Bone marrow (tissue), 2 donors: ENCODE measurements at places on chromosomes 5 and 9.

- no peak for DNase-seq
Observed at GRCh38 chr5:67267512-67268216, 71.1 kb upstream of the CD180 start.

DNA sequence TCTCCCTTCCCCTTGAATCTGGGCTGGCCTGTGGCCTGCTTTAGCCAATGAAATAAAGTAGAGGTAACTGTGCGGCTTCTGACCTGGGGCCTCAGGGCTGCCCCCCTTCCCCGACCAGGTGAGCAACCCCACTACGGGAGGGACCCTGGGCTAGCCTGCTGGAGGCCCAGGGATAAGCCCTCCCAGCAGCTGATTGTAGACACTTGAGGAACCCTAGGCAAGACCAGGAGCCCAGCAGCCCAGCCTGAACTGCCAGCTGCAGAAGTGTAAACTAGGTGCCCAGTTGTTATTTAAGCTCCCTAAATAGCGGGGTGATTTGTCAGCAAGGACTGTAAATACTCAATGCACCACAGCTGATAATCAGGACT, 41.3 kb downstream of the RAPGEF1 start:
- no peak for DNase-seq

DNA sequence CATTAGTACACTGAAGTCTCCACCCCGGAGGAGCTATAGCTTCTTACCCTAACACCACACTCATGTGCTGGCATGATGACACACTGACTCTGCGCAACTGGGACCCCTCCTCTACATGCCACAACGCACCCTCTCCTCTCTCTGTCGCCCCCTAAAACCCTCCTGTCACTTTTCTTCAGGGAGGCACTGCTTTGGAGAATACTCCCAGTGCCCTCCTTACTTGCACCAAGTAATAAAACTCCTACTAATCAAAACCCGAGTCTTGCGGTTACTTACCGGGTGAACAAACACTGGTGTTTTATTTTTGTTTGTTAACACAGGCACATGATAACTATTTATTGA, 12.6 kb upstream of the STXBP1 start:
- no peak for DNase-seq

GRCh38 chr5:141789330-141789729, 88.9 kb downstream of the PCDH1 start:
- DNase-seq: no peak

- DNase-seq: no peak
Observed at GRCh38 chr5:133867341-133867740, 101.1 kb downstream of the C5orf15 start.

- DNase-seq: no peak
Observed at GRCh38 chr5:158590746-158591300, 508.9 kb downstream of the EBF1 start.

DNA sequence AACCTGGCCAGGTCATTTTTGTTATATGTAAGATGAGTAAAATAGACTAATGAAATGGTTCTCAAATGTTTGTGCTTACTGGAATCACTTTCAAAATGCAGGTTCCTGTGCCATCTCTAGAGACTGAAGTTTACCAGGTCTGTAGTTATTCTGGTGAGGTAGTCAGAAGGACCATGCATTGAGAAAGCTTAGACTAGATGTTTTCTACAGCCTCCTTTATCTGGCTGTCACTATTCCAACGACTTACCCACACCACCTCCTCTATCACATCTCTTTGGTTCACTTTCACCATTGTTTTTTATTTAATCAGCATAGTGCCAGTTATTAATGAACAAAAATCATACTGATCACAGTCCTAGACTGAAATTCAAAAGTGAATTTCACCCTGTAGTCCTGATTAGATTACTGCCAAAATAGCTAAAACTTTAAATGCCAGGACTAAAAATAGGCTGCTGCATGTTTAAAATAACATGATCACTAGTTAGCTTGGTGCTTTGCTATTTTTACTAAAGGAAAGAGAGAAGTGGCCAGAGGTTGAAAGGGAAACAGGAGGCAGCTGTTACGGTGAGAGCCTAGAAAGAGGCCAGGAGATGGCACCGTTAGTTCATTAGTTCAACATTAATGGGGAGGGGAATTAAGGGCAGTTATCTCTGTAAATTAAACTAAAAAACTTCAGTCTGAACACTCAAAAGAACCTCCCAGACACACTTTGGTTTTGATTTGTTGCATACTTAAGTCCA, 13.9 kb upstream of the FNIP1 start:
- DNase-seq: peak; percentile 38

GRCh38 chr5:172389578-172390112, 64.7 kb downstream of the SH3PXD2B start:
- no peak for DNase-seq

DNA sequence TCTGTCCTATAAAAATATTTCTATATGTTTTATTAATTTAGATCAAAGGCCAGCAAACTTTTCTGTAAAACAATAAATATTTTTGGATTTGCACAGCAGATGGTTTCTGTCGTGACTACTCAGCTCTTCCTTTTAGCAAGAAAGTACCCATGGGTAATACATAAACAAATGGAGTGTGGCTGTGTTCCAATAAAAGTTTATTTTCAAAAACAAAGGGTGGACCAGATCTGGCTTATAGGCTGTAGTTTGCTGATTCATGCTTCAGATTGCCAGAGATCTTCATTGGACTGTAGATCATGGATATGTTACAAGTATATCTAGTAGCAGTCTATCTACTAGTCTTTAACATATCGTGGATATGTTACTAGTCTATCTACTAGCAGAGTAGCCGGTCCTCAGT, 590.5 kb downstream of the CSNK1G3 start:
- no peak for DNase-seq

DNA sequence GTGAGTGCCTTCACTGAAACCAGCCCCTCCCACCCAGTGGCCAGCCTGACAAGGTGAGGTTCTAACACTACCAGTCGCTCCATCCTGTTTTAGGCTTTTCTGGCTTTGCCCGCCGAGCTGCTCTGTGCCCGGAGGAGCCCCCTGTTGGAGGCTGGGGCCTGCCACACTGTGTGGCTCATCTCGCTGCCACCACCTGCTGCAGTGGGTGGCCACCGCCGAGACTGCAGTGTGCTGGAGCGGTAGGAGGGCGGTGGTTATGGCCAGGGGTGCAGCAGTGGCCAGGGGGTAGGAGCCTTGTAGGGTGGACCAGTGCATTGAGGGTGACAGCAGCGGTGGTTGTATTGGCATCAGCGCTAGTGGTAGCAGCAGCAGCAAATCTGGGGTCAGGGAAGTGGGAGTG, 74.7 kb upstream of the PCAT7 start:
- DNase-seq: no peak

- DNase-seq: no peak
Observed at GRCh38 chr9:89631384-89631783, 26.6 kb downstream of the GADD45G start.

DNA sequence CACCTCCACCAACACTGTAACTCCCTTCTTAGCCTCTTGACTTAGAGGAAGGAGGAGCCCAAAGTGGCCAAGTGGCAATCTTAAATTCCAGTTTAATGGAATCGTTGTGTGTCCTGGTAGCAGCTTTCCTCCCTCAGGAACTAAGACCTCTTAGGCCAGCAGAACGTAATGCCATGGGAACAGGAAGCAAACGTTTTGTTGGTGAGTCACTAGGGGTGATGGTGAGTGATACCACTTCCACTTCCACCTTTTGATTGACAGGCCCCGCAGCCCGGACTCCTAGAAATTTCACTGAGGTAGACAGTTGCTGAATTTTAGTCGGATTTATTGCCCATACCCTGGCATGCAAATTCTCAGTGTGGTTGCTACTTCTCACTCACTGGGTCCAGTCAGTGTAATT, 94.2 kb upstream of the FBN2 start:
- DNase-seq: no peak

DNA sequence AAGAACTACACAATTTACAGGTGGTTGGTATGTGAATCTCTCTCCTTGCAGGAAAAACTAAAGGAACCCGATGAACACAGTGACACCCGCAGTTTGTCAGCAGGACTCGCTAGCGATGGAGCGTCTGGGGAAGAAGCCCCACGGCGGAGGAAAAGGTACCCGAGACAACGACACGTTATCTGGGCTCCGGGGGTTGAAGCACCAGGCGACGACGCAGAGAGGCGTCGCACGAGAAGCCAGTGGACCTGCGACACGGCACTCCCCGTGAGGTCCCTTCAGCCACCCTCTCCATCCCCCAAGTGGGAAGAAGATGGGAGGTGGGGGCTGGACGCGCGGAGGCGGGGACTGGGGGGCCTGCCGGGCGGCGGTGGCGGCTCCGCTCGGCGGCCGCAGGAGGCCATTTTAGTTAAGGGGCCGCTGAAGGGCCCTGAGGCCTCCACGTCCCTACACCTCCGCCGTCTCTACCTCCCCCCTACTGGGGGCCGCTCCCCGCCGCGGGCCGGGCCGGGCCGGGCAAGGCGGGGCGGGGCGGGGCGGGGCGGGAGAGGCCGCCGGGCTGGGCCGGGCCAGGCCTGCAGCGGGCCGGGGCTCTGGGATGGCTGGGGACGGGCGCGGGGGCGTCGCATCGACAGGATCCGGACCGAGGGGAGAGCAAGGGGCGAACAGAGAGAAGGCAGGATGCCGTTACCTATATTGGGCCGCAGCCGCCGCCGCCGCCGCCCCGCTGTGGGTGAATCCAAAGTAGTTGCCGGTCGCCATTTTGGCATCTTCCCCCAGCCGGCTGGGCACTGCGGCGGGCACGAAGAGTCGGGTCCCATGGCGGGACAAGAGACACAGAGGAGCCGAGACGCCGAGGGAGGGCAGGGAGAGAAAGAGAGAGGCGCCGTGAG, 754 bp downstream of the ZFR start:
- peak; percentile 68 for DNase-seq

GRCh38 chr5:165460911-165461310, 1955.5 kb downstream of the MAT2B start:
- no peak for DNase-seq

DNA sequence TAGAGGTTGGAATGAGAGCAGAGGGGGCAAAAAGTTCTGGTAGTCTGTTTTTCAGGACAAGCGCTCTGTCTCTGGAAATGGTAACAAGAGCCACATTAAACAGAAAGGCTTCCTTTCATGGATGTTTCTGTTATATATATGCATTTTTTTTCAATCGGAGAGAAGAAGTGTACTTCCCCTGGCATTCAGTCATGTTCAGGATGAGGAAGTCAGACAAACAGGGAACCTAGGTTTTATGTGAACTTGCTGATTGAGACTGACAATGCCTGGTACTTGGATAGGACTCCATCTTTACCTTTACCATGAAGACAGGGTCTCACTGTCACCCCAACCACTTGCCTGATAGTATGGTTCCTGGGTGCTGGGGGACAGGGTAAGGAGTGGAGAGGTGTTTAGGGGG, 30.1 kb upstream of the ZBED3 start:
- DNase-seq: no peak

DNA sequence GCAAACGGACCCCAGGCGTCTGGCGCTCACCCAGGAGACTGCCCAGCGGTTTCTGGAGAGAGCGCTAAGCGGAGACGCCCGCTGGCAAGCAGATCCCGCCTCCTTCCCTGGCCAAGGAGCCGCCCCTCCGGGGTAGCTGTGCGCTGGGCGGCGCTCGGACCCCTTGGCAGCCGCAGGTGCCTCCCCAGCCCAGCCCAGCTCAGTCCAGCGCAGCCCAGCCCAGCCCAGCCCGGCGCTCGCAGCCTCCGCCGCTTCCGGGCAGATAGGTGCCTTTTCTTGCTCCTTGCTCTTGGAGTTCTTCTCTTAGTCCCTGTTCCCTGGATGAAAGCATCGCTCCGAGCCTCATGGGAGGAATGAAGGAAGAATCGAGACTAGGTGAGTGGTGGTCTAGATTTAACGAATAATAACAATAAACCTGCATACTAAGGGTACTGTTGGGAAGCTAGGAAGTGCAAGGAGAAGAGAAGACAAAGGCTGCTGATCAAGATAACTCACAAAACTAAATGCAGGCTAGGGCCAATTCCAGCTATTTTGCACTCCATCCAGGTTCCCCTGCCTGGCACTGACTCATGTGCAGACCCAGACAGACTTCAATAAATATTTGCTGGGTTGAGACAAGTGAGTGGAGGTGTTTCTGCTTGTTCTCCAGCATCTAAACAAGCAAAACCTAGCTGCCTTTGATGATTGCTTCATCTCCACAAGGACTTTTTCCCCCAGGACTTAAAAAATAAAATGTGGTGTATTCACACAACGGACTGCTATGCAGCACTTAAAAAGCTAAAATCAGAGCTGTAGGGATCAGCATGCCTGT, at the start of gene STK32A:
Gene STK32A (plus strand): TSS at position 202 of the 811 bp plus-strand sequence. CDS start 4,609 bp downstream, outside the sequence.
- no peak for DNase-seq

- no peak for DNase-seq
Observed at GRCh38 chr5:179806250-179807048, at the start of gene MGAT4B. TSS of gene MGAT4B (minus strand) at chr5:179806866. CDS start at chr5:179806583, 283 bp downstream.

- no peak for DNase-seq
Observed at GRCh38 chr9:93207326-93207814, 23.4 kb downstream of the WNK2 start.

DNA sequence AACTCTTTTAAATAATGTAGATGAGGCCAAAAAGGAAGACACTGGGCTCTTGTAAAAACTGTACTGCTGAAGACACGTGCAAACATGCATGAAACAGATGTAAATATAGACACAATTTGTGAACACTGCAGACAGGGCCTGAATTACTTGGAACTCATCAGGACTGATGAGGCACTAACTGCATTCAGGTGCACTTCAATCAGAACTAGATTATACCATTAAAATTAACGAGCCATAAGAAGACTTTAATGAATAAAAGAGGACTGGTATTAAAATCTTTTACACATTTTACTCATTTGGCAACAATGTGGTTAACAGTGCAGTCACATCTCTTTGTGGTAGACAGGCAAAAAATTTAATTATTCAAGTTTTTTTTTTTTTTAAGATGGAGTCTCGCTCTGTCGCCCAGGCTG, 13.4 kb upstream of the ZCCHC9 start:
- no peak for DNase-seq

DNA sequence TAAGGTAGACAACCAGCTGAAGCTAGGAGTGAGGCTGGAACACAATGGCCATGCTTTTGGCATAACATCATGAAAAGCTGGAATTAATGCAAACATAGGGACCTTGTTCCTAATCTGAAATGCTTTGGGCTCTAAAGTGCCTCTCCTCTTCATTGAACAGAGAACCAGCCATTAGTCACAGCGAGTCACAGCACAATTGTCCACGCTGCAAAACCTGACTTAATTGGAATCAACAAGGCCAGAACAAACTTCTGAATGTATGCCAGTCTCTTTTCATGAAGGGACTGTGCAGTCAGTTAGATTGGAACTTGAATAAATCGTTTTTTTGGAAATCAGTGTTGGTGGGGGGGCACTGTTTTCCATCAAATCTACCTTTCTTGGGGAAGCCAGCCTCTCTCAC, 96.5 kb downstream of the JAKMIP2 start:
- DNase-seq: no peak

DNA sequence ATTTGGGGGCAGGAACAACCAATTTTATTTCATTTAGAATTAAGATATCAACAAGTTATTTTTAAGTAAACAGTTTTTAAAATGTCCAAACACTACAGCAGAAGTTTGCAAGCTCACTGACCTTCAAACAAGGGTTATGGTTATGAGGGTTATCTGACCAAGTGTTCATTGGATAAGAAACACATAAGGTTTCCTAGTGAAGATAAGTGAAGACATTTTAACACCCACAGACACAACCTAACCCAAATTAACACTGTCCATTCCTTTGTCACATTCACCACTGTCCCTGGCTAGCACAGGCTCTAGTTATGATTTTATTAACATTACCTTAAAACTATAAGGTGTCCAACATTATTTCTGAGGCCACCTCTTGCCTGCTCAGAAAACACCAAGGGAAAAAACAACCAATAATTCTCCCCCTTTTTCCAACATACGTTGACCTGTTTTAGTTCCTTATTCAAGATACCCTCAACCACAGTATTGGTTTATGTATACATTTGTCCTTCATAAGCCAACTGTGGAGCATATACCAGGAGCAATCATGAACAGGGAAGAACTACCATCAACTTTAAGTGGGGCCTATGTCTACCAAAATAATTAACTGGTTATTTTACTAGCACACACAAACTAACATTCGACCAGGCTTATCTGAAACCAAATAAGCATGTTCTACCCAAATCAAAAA, 4.0 kb downstream of the ETF1 start:
- no peak for DNase-seq
